CD4-positive, alpha-beta memory T cell (primary cell): ENCODE measurements at places on chromosomes 1 and 21. TPM values are rescaled to one million over a fixed set of nuclear protein-coding genes. Genes with fewer than 3 reads are reported as not detected.

WLS gene
- total RNA-seq: not detected

- DNase-seq: no peak
- H3K4me3 ChIP-seq: no peak overlapping the region
- H3K4me1 ChIP-seq: peaks cover 24% of the 10 kb centered on the region
- no peaks in the 10 kb centered on the region for H3K27me3 ChIP-seq
- H3K36me3 ChIP-seq: no peaks in the 10 kb centered on the region
These were observed 1.8 kb upstream of the ELAPOR1 start for GRCh38 chr1:109112056-109112651.

GRCh38 chr1:245207056-245207638 lies 52.4 kb downstream of the KIF26B start:
- no peaks in the 10 kb centered on the region for H3K4me1 ChIP-seq
- no peak for DNase-seq
- no peaks in the 10 kb centered on the region for H3K36me3 ChIP-seq
- no peak overlapping the region for H3K4me3 ChIP-seq
- H3K27me3 ChIP-seq: no peaks in the 10 kb centered on the region

GRCh38 chr1:6260961-6261614 lies at the start of gene GPR153:
GPR153 (minus strand) TSS chr1:6261098; CDS start chr1:6254905, 6,193 bp downstream.
- no peaks in the 10 kb centered on the region for H3K36me3 ChIP-seq
- H3K4me1 ChIP-seq: peaks cover 16% of the 10 kb centered on the region
- no peaks in the 10 kb centered on the region for H3K27me3 ChIP-seq
- no peak within 1 kb of the TSS for H3K4me3 ChIP-seq

MCOLN3 gene
- 1.3 TPM for total RNA-seq

DNA sequence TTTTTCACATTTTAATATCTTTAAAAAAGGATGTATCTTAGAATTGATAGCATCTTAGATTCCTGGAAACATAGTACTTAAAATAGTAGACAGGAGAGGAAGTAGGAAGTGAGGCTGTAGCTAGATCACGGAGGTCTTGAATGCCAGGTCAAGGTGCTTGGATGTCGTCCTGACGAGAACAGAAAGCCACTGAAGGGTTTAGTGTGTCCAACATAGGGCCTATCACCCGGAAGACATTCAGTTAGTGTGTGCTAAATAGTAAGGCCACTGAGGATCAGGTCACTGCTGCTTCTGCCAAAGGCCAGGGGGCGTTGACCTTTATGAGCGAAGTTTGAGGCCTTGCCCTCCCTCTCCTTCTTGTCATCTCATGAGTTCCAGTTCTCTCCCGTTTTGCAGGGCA lies 35.7 kb downstream of the RAB3B start:
- no peaks in the 10 kb centered on the region for H3K27me3 ChIP-seq
- H3K27ac ChIP-seq: no peak overlapping the region
- H3K36me3 ChIP-seq: no peaks in the 10 kb centered on the region
- DNase-seq: no peak
- no peak overlapping the region for H3K4me3 ChIP-seq

DNA sequence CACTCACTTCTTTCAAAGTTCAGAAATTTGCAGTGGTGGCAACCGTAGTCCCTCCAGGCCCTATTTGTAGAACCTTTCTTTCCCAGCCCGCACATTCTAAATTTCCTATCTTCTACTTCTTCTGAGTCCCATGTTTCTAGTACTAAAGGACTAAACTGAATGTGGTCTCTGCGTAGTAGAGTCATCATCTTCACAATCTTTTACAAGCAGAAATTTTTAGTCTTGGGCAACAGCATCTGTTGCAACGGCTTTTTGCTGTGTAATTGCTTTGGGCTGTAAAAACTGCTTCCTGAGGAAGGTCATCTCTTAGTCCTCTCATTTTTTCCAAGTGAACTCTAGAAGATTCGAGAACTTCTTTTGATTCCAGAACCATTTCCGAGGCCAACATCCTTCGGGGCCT lies 23.9 kb downstream of the VAV3 start:
- H3K27ac ChIP-seq: no peak overlapping the region
- H3K36me3 ChIP-seq: no peaks in the 10 kb centered on the region
- no peak overlapping the region for H3K4me3 ChIP-seq
- H3K27me3 ChIP-seq: no peaks in the 10 kb centered on the region

GRCh38 chr21:30487336-30487735 lies at the start of gene KRTAP19-2:
KRTAP19-2 (minus strand) TSS chr21:30487436; CDS start chr21:30487348, 88 bp downstream.
- no peaks in the 10 kb centered on the region for H3K4me1 ChIP-seq
- DNase-seq: no peak
- H3K4me3 ChIP-seq: no peak within 1 kb of the TSS

- H3K4me3 ChIP-seq: no peak overlapping the region
- no peaks in the 10 kb centered on the region for H3K27me3 ChIP-seq
- no peak overlapping the region for H3K27ac ChIP-seq
- no peak for DNase-seq
- H3K36me3 ChIP-seq: no peaks in the 10 kb centered on the region
These were observed 46.7 kb upstream of the GUCA2A start for GRCh38 chr1:42211224-42211623.

DNA sequence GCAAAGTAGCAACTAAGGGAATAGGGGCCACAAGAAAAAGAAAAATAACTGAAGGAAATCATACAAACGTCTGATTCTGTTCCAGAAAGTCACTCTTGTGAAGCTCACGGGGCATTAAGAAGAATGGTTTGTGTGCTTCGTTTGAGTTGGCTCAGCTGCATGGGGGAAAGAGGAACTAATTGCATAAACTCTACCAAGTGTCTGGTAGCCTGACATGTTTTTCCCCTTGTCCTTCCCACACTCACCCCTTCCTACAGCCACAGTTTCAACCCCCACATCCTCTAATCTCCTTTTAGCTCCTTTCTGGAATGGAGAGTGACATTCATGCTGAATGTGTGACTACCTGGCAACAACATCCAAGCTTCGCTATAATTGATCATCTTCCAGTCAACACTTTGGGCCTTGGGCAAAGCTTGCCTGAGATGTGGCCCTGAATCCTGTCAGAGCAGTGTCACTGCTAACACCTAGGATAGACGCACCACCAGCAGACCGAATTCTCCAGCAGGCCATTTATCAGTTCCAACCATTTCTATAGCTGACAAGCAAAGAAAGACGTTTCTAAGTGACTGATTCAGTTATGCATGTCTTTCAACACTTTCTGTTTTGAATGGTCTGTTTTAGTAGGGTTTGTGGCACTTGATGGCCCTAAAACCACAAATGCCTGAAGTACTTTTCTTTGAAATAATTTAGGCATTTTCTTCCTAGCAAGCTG lies 439.6 kb downstream of the TTLL7 start:
- no peaks in the 10 kb centered on the region for H3K4me1 ChIP-seq
- no peaks in the 10 kb centered on the region for H3K36me3 ChIP-seq
- no peaks in the 10 kb centered on the region for H3K27me3 ChIP-seq
- no peak overlapping the region for H3K27ac ChIP-seq
- no peak overlapping the region for H3K4me3 ChIP-seq

DNA sequence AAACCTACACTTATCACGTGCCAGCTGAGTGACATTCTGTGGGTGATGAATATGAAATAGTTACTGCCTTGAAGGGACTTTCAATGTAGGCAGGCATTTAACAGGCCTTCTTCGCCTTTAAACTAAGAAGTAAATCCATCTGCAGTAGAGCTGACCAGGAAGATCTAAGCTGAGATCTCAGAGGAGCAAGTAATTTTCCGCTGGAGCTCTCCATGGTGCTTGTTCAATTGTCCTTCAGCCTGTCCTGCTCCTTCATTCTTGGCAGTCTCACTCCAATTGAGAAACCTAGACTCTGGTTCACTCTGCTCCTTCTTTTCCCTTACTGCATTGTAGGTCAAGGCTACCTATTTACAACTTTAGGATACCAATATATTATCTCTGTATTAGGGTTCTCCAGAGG lies 183.5 kb downstream of the HMCN1 start:
- no peak for DNase-seq
- H3K27me3 ChIP-seq: no peaks in the 10 kb centered on the region
- no peaks in the 10 kb centered on the region for H3K36me3 ChIP-seq

DNA sequence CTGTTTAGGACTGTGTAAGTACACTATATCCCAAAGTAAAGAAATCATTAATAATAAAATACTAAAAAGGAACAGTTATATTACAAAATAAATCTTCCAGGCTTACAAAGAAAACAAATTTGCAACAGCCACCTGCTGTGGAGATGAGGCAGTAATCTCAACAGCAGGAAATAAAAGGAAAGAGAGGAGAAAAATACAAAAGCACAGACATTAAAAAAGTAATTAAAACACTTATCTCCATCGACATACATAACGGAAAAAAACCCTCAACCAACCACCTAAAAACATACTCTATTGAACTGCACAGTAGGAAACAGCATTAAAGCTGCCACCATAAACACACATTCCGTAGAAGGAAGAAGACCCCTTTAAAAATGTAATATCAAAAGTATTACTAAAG lies 317.6 kb downstream of the DPYD start:
- no peaks in the 10 kb centered on the region for H3K27me3 ChIP-seq
- H3K27ac ChIP-seq: no peak overlapping the region
- DNase-seq: no peak

TTC22 gene
- total RNA-seq: 18.6 TPM

PTPRC gene
- total RNA-seq: 987 TPM

DNA sequence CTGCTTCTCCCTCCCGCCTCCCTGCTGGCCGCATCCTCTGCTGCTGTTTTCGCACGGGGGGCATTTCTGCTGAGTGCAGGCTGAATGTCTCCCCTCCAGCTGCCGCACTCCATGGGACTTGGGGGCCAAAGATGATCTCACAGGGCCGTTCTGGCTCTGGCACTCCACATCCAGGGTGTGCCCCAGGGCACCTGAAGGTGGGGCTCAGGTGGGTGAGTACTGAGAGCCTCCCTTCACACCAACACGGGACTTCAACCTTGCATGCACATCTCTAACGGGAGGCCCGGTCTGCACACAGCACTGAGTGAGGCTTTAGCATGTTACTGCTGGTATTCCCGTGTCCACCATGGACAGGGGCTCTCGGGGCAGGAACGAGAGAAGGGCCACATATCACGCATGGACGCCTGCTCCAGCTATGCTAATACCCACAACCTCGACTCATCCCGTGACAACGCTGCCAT lies 88.9 kb downstream of the DMRTB1 start:
- no peaks in the 10 kb centered on the region for H3K27me3 ChIP-seq
- no peak for DNase-seq
- no peak overlapping the region for H3K4me3 ChIP-seq

- DNase-seq: no peak
- peaks cover 10% of the 10 kb centered on the region for H3K27me3 ChIP-seq
- H3K4me1 ChIP-seq: no peaks in the 10 kb centered on the region
These were observed 22.5 kb upstream of the PKP1 start for GRCh38 chr1:201260648-201261311.

DNA sequence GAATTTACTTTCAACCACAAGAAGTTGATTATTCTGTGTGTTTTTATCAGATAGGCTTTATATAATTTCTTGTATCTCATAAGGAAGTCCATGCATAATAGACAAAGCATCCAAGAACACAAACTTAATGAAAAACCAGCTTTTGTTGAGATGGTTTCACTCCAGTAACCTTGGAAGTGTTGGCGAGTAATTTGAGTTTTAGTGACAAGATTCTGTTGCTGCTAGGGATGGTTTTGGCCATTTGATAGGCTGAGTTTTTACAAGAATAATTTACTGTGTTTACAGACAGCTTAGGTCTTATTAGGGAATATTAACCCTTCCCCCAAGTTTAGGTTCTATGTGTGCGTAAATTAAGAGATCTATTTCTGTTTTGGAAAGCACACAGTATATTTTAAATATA lies 513.6 kb downstream of the USP25 start:
- DNase-seq: no peak
- H3K27ac ChIP-seq: no peak overlapping the region
- no peaks in the 10 kb centered on the region for H3K36me3 ChIP-seq
- no peaks in the 10 kb centered on the region for H3K4me1 ChIP-seq

- H3K27me3 ChIP-seq: no peaks in the 10 kb centered on the region
- H3K27ac ChIP-seq: peak overlapping the region; percentile 89
- H3K4me3 ChIP-seq: peak overlapping the region; percentile 21
- H3K4me1 ChIP-seq: peaks cover 29% of the 10 kb centered on the region
These were observed 805 bp downstream of the CYB5R1 start for GRCh38 chr1:202966006-202966898.

GRCh38 chr1:165289556-165289955 lies 67.0 kb downstream of the LMX1A start:
- no peaks in the 10 kb centered on the region for H3K4me1 ChIP-seq
- no peaks in the 10 kb centered on the region for H3K36me3 ChIP-seq
- no peak overlapping the region for H3K4me3 ChIP-seq
- H3K27ac ChIP-seq: no peak overlapping the region
- DNase-seq: no peak

LRRIQ3 gene
- 2.2 TPM for total RNA-seq

DNA sequence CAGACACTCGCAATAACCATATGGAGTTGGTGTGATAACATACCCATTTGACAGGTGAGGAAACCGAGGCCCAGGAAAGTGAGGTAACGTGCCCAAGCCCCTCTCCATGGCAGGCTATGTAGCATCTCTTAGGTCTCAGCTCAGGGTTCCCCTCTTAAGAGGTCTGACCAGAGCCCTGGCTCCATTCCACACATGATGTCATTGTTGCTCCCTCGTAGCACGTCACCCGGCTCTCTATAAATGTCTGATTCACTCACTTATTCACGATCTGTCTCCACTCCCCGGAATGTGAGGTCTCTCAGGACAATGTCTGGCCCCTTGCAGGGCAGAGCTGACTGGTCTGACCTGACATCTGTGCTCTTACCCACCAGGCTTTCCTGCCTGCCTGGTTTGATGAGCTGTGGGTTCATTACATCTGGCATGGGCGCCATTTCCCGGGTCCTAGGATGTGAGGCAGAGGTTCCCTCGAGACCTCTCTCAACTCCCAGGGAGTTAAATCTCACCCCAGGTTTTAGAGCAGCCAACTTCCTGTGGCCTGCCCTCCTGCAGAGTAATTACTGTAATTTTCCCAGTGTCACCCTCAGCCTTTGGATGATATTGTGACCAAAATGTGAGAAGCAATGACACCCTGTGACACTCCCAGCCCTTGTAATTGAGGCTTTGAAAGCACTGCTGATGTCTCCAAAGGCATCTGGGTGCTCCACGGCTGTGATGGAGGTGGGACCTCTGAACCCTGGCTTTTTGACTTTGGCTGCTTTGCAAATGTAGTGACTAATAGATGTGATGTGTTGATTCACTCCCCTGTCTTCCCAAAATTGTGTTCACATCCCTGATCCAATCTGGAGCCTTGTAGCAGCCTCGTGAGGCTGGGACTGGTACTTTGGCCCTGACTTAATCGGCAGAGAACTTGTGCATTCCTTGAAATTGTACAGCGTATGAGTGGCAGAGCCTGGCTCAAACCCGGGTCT lies 10.6 kb downstream of the ACTL8 start:
- no peak for DNase-seq
- H3K36me3 ChIP-seq: no peaks in the 10 kb centered on the region
- H3K27me3 ChIP-seq: no peaks in the 10 kb centered on the region
- H3K4me1 ChIP-seq: no peaks in the 10 kb centered on the region
- H3K4me3 ChIP-seq: no peak overlapping the region

GRCh38 chr1:59917026-59917784 lies 9.4 kb downstream of the CYP2J2 start:
- H3K4me3 ChIP-seq: no peak overlapping the region
- DNase-seq: no peak
- no peaks in the 10 kb centered on the region for H3K36me3 ChIP-seq
- H3K27me3 ChIP-seq: no peaks in the 10 kb centered on the region

GRCh38 chr1:186236921-186237320 lies 138.1 kb downstream of the TPR start:
- H3K36me3 ChIP-seq: no peaks in the 10 kb centered on the region
- no peaks in the 10 kb centered on the region for H3K4me1 ChIP-seq
- H3K27ac ChIP-seq: no peak overlapping the region
- no peak overlapping the region for H3K4me3 ChIP-seq
- no peak for DNase-seq

DR1 gene
- total RNA-seq: 71.9 TPM
